ENCODE measurements at places on chromosomes 13 and 19.

- no peak for DNase-seq
Observed at GRCh38 chr13:23824371-23824770, 64.8 kb downstream of the MIPEP start.

GRCh38 chr19:1874554-1875185 lies 10.6 kb downstream of the ABHD17A start:
- DNase-seq, result no peak

DNA sequence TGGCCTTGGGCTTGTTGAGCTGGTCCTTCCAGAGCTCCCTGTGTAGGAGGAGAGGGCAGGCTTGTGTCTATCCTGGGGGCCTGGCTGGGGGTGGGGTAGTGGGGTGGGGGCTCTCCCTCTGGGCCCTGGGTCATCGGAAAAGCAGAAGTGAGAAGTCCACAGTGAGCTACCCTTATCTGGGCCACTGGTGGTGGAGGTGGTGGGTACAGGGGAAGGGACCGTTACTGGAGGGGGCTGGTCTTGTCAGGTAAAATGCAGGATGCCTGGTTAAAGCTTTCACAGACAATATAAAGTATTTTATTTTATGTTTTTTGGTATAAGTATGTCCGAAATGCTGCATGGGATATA lies 342 bp upstream of the SIGLEC10 start:
- DNase-seq, result no peak

GRCh38 chr19:56751078-56751489 lies 79.5 kb upstream of the ZNF835 start:
- no peak for DNase-seq

GRCh38 chr13:86554066-86554465 lies 754.8 kb upstream of the SLITRK6 start:
- DNase-seq, result no peak

GRCh38 chr19:7544626-7545025 lies 9.1 kb downstream of the PNPLA6 start:
- no peak for DNase-seq

- DNase-seq, result no peak
Observed at GRCh38 chr19:29622166-29623070, 16.3 kb downstream of the POP4 start.

GRCh38 chr19:31171936-31172335 lies 177.3 kb downstream of the TSHZ3 start:
- DNase-seq, result no peak

GRCh38 chr19:32875428-32875827 lies 5.9 kb upstream of the SLC7A9 start:
- DNase-seq, result no peak

GRCh38 chr19:35297515-35297848 lies 5.5 kb downstream of the MAG start:
- DNase-seq, result no peak

GRCh38 chr19:41531438-41532311 lies 44.3 kb upstream of the CEACAM21 start:
- DNase-seq, result peak; percentile 85

DNA sequence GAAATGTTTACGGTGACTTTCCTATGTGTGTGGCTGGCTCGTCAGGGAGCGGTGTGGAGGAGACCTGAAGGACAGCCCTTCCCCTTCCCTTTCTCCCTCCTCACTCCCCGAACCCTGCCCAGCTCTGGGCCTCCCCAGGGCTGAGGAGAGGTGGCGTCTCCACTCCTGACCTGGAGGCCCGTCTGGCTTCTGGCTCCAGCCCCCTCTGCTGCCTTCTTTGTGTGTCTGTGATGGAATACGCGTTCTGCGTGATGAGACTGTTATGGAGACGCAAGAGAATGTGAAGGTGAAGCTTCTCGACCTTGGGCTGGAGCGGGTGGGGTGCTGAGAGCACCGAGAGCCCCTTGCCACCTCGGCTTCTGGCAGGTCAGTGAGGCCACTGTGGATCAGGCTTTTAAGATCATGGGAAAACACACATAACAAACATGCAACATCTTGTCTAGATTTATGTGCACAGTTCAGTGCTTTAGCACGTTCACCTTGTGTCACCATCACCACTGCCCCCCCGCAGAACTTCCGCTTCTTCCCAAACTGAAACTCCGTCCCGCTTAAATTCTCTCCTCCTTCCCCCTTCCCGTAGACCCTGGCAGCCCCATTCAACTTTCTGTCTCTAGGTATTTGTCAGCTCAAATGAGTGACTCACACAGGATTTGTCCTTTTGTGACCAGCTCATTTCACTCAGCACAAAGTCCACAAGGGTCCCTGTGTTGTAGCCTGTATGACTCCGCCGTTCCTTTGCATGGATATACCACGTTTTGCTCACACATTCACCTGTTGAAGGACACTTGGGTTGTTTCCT lies 24.7 kb downstream of the ATP11A start:
- no peak for DNase-seq

DNA sequence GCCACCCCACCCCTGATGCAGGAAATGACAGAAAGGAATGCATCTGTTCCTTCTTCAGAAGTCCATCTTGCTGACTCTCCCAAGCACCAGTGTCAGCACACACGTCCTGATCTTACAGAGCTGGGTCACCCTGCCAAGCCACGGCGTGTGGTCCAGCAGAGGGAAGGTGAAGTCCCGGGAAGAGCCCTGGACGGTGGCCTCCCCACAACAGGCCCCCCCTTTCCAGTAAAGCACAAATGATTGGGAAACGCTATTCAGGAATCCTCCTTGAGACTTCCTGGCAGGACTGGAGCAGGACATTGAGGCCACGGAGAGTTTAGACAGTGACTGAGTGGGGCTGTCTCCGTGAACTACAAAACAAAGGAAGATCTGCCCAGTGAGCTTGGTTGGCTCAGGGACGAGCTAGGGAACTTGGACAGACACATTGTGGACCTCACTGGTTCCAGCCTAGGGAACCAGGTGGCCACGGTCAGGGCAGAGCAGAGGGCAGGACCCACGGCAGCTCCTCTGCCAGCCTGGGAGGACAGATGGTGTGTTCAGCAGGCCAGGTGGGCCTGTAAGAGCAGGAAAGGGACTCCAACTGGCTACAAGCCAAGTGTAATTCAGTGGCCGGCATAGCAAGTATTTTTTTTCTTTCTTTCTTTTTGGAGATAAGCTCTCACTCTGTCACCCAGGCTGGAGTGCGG lies 41.7 kb downstream of the ELL start:
- DNase-seq, result peak; percentile 84

DNA sequence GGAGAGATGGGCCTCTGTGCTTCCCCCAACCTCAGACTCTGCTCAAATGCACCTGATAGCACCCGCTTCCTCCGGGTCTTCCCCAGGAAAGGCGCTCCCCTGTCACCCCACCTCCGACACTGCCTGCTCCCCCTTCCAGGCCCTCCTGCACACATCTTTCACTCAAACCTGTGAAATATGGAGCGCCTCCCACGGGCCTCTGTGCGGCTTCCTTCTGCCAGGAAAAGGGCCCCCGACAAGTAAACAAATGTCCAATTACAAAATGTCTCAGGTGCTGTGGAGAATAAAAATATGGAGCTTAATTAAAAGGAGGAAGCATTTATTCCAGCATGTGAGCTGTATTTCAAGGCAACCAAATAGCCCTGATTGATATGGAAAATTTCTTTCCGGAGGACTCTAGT lies 15.6 kb upstream of the CCNE1 start:
- no peak for DNase-seq

DNA sequence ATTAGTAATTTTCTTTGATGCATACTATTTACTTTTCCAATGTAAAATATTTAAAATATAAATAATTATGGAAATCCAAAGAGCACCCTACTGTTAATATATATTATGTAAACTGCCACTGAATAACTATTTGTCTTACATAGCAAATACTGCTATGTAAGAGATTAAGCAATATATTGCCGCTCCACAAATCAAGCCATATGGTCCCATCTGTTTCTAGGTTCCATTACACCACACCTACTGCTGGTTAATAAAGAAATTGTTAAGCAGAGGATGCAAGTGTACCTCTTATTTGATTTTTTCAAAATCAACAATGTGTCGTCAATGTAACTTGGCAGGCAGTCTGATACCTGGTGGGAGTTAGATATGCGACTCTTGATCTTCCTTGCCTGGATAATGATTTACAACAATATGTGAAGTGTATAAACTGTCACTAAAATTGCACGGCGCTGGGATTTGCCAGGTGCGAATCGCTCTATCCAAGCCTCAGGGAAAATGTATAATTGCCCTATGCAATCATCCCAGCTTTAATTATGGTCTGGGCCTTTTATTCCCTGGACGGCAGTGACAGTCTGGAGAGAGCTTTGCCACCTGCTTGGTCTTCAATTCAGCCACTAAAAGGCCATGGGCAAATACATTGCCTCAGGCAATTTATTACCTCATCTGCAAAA lies 16.0 kb downstream of the SMAD9 start:
- no peak for DNase-seq

GRCh38 chr19:17490411-17490810 lies 20.1 kb downstream of the SLC27A1 start:
- DNase-seq, result no peak

DNA sequence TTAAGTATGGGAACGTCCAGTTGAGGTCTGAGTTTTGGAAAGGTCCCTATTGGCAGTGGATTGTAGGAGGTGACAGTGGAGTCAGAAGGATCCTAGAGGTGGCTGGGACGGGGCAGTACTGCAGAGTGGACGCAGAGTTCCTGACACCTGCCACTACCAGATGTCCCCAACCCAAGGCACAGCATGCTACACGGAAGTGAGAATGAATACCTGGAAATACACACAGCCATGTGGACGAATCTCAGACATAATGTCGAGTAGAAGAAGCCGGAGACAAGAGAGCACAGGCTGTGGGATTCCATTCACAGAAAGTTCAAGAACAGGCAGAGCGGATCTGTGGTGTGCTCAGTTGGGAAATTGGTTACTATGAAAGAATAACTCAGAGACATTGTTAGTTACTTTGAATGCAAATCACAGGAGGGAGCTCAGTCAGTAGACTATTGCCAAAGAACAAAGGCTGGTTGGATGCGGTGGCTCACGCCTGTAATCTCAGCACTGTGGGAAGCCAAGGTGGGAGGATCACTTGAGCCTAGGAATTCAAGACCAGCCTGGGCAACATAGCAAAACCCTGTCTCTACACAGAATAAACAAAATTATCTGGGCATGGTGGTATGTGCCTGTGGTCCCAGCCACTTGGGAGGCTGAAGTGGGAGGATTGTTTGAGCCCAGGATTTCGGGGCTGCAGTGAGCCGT lies 37.4 kb downstream of the RYR1 start:
- no peak for DNase-seq

- no peak for DNase-seq
Observed at GRCh38 chr19:30871979-30872378, 477.3 kb downstream of the TSHZ3 start.

GRCh38 chr13:97548138-97548537 lies 114.2 kb downstream of the RAP2A start:
- DNase-seq, result no peak

- peak; percentile 73 for DNase-seq
Observed at GRCh38 chr19:13207846-13208671, 57.8 kb downstream of the IER2 start.

DNA sequence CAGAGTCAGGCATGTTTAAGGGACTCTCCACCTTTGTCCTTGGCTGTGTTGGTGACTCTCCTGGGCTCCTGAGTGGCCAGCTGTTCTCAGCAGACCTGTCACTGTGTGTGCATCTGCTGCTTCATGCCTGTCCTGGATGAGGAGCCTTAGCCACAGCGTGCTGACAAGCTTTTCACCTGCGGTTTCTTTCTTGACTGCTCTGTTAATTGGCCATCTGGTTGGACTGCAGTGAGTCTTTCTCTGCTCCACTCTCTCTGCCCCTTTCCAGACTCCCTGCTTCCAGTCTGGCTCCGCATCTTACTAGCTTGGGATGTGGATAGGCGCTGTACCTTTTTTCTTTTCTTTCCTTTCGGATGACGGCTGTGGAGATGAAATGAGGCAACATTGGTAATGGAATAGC lies 38.8 kb downstream of the POLR1D start:
- no peak for DNase-seq

GRCh38 chr19:52936151-52936953 lies 13.1 kb upstream of the ZNF888 start:
- no peak for DNase-seq

DNA sequence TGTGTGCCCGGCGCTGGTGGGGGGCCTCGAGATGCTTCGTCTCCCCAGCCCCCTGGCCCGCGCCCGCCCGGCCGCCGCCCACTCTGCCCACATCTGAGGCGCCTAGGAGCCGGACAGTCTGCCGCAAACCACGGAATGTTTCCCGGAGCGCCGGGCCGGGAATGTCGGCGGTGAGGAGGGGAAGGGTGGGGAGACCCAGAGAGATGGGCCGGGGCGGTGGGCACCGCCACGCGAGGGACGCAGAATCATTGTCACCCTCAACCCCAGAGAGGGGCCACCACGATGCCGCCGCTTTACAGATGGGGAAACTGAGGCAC lies 46.1 kb upstream of the NFIC start:
- no peak for DNase-seq

- no peak for DNase-seq
Observed at GRCh38 chr13:26988059-26988769, 183.4 kb downstream of the USP12 start.

GRCh38 chr13:22061371-22061805 lies 390.5 kb downstream of the FGF9 start:
- DNase-seq, result no peak

DNA sequence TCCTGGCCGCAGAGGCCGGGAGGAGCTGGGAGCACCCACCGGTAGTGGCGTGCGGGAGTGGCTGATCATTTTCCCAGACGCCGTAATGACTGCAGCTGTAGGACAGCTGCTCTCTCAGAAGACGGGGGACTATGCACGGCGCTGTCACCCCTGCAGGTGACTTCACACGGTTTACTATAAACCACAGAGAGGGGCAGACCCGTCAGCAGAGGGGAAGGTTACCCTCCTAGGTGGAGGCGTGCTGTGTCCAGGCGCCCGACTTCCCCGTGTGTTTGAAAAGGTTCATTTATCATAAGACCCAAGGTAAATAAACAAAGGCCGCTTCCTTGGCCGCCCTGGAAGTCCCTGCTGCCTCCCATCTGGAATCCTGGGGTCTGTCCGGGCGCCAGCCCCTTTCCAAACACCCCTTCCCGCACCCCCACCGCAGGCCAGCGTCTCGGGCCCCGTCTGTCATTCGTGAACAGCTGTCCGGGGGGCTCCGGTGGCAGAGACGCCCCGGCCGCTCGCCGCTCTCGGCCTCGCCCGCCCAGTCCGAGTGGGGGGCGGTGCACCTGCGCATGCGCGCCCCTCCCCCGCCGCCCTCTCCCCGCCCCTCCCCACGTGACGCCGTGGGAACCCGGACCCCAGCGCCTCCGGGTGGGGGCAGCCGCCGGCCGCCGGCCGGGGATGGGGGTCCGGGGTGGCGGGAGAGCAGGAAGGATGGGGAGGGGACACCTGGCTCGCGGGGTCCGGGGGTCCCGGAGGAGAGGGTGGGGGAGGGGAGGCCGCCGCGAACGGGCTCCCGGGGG lies 915 bp downstream of the SHC2 start:
- peak; percentile 43 for DNase-seq

- no peak for DNase-seq
Observed at GRCh38 chr19:36460046-36460445, 29.3 kb downstream of the ZNF566 start.

- no peak for DNase-seq
Observed at GRCh38 chr19:5961969-5962945, 15.7 kb downstream of the RANBP3 start.

GRCh38 chr19:37988758-37989635 lies 82.0 kb downstream of the SIPA1L3 start:
- no peak for DNase-seq

GRCh38 chr13:39890537-39890936 lies 235.1 kb downstream of the COG6 start:
- no peak for DNase-seq

Measured in tibial nerve (tissue), 4 donors.